ENCODE measurements at places on chromosomes 4 and X.

DNA sequence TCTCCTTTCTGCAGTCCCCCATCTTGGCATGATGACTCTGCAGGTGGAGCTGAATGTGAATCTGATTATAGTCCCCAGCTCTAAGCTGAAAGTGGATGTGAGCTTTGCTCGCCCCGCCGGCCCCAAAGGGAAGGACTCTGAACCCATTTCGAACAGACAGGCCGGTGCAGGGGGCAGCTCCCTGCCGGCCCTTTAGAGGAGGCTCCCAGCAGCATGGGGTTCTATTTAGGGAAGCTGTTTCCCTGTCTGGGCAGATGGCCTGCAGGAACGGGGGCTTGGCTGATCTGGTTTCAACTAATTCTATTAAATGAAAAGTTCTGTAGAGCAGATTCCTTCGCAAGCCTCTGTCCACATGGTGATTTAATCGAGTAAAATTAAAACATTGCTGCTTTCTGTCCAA lies 104.8 kb upstream of the MSX1 start:
- no peak for DNase-seq

DNA sequence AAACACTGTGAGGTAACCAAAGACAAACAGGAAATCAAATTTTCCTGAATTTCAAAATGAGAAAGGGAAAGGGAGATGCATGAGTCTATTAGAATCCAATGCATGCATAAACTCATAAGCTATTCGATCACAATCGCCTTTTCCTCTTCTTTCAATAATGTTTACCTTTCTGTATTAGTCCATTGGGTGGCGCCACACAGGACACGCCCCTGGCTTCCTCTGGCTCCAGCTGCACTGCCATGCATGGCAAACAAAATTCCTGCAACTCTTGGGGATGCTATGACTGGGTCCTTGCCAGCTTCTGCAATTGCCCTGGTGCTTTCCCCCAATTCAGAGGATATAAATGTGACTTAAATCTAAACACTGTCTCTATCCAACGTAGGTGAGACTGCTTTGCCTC lies 424.5 kb upstream of the PCDH7 start:
- DNase-seq: no peak

- no peak for DNase-seq
Observed at GRCh38 chr4:161256172-161256571, 907.6 kb downstream of the FSTL5 start.

DNA sequence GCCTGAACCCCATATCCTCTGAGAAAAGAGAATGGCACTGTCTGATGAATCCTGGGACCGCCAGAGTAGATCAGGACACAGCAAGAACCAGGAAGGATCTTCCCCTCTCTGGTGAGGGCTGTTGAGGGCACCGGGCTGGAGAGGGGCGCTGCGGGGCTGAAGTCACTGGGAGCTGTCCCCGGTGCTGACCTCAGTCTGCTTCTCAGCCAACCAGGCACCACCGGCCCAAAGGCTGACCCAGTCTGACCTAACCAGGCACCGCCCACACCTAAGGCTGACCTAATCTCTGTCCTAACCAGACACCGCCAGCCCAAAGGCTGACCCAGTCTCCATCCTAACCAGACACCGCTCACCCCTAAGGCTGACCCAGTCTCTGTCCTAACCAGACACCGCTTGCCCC lies 82.8 kb downstream of the CPZ start:
- no peak for DNase-seq

DNA sequence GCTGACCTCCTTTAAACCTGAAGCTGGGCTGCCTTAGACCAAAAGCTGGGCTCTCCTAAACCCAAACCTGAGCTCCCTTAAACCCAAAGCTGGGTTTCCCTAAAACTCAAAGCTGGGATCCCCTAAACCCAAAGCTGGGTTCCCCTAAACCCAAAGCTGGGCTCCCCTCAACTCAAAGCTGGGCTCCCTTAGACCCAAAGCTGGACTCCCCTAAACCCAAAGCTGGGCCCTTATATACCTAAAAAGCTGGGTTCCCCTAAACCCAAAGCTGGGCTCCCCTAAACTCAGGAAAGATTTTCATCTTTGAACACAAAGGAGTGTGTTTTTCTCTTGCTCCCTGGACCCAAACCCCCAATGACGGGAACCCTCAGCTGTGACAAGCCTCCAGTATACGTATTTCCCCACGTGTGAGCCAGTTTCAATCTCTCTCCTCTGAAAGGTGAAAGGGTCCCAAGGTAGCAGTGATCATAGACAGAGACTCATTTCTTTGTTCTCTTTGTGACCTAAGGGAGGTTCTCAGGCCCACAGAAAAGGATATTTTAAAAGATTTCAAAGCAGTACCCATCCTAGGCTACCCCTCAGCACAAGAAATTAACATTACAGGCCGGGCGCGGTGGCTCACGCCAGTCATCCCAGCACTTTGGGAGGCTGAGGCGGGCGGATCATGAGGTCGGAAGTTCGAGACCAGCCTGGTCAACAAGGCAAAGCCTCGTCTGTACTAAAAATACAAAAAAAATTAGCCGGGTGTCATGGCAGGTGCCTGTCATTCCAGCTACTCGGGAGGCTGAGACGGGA lies 31.3 kb upstream of the ASMTL start:
- no peak for DNase-seq

DNA sequence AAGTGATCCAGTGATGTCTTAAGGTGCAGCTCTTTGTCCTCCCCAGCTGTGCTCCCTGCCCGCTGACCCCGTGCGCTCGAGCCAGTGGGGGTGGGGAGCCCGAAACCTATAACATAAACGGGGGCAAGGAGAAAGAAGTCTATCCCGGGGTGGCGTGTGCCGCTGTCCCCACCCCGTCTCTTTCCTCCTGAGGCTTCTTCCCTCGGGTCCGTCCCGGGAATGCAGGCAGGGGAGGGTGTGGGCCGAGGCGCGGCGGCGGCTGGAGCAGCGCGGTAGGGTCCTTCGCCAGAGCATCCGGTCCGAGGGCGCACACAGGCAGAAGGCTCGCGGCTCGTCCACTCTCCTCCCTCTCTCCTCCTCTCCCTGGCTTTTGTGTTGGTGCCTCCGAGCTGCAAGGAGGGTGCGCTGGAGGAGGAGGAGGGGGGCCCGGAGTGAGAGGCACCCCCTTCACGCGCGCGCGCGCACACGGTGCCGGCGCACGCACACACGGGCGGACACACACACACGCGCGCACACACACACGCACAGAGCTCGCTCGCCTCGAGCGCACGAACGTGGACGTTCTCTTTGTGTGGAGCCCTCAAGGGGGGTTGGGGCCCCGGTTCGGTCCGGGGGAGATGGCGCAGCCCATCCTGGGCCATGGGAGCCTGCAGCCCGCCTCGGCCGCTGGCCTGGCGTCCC lies at the start of gene RAB33A:
Gene RAB33A (plus strand): TSS at position 517 of the 681 bp plus-strand sequence. CDS start 101 bp downstream, at position 618.
- peak; percentile 49 for DNase-seq

DNA sequence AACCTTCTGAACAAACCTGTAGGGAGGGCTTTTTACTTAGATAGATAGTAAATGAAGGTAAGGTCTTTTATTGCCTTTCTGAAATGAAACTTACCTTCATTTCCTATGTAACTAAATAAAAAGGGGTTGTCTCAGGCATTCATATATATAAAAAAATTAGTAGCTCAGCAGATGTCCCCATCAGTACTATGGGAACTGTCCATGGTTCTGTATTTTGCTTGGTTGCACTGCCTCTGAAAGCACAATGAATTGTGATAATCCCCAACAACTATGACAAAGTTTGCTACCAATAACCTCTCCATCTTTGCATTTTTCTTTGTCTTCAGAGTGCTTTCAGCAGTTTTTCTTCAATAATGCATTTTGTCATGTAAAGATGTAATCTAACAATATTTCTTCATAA lies 222.4 kb downstream of the SLIT2 start:
- DNase-seq: no peak

DNA sequence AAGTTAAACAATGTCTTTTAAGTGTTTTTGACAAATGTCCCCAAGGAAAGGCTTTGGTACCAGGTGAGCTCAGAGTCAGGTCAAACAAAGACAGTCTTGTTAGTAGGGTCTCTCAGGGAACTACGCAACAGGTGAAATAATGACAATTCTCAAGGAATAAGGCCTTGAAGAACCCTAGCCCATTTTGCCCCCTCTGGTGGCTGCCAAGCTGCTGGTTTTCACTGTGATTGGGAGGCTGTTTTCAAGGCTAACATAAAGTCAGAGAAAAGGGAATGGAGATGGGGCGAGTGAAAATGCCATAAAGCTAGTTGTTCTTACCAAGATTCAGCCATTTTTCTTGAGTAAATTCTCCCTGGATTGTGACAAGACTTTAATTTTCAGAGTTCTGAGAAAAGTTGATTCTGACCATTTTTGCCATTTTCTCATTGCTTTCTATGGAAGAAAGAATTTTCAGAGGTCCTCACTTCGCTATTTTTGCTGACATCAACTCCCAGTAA lies 58.7 kb downstream of the RWDD4 start:
- DNase-seq: no peak

GRCh38 chrX:115639334-115639880 lies 78.4 kb downstream of the PLS3 start:
- DNase-seq: no peak

DNA sequence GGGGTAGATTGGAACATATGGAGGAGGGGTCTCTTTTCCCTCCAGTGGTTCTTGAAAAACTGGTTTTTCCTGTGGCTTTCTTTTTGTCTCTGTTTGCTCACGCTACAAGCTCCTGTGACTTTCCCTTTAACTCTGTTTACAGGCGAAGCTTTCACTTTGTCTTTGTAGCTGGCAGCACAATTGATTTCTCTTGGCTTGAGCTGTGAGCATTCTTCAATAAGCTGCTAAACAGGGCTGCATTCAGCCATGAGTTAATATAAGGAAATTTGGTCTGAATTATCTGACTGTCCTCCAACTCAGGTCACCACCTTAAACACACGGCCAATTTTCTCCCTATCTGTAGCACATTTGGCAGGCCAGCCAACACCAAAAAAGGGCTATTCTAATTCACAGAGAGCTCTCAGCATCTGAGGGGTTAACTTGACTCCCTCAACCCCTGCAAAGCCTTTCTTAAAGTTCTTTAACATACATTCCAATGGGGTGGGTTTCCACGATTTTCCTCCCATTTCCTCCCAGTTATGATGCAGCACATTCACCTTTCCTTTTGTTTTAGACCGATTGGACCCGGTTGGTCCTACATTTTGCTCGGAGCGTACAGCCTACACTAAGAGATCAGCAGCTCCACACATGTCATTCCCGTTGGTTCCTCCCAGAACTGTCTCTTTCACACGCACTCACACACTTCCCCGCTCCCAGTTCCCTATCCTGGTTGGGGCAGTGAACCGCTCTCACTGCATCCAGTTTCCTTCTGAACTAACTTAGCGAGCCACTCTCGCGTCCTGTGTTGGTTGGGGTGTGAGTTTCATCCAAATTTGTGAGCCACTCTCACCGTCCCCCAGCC lies 45.4 kb downstream of the UGT2A3 start:
- DNase-seq: no peak

GRCh38 chrX:48927123-48927522 lies 8.3 kb upstream of the PIM2 start:
- no peak for DNase-seq

- peak; percentile 67 for DNase-seq
Observed at GRCh38 chr4:47010912-47011446, 17.6 kb upstream of the GABRA4 start.

GRCh38 chr4:74173321-74173720 lies 15.4 kb downstream of the MTHFD2L start:
- DNase-seq: no peak

DNA sequence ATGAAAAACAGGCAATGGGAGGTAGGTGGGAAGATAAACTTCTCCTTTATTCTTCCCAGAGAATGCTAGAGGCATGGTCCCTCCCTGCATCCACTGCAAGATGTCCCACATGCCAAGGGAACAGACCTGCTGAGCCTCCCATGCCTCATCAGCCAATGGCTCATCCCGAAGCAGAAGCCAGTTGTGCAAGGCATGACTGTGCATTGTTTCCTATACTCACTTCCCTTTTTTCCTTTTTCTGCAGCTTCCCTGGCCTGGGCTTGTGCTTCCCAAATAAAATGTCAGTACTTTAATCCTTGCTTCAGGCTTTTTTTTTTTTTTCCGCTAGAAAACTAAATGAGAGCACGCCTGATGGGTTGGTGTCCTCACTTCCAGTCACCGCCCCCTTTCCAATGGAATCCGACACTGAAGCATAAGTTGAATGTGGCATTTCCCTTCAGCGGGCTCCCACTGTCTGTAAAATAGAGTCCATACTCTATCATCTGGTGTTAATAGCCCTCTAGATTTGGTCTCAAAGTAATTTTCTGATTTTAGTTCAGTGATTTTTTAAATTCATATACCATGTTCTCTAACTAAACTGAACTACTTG lies 239.0 kb upstream of the JADE1 start:
- no peak for DNase-seq

DNA sequence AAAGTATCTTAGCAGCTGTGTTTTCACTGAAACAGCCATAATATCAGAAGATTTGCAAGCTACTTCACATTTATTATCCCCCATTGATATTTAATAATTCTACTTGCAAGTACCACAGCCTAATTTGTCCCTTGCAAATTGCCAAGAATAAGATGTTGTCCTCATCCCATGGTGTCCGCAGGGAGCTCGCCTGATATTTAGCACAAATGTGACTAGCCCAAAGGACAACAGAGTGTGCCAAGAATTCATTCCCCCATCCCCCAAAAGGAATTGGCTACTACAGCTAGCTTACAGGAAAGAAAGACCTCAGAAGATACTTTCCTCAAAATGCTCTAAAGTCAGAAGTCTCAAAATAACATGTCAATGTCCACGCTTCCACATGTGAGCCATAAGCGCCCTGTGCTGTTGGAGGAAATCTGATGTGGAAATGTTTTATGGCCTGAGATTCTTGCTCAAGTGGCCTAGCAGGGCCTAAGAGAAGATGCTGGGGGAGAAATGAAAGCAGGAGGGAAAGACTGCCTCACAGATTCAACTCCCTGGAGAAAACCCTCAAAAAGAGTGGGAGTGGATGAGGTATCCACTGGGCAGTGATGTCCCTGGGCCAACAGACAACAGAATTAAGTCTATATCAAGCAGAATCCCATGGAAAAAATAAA lies 111.4 kb downstream of the SH3KBP1 start:
- no peak for DNase-seq

- no peak for DNase-seq
Observed at GRCh38 chr4:10178763-10179162, 62.2 kb upstream of the WDR1 start.

DNA sequence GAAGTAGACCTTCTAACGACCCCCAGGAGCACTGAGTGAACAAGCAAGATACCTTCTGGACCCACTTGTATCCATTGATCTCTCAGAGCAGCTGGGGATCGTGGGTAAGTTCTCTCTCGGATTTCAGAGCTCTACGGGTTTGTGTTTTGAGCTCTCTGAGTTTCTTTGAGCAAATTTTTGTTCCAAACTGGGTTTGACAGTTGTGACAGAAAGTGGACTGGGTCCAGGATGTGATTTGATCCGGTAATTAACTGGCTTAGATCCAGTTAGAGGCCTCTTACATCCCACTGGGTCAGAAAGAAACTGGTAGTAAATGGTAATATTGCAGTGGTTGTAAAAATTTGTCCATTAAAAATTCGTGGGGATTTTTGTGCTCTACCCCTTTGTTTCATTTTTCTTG lies 459.2 kb downstream of the INPP4B start:
- DNase-seq: no peak

GRCh38 chr4:107825072-107825824 lies 516 bp downstream of the SGMS2 start:
- DNase-seq: no peak

DNA sequence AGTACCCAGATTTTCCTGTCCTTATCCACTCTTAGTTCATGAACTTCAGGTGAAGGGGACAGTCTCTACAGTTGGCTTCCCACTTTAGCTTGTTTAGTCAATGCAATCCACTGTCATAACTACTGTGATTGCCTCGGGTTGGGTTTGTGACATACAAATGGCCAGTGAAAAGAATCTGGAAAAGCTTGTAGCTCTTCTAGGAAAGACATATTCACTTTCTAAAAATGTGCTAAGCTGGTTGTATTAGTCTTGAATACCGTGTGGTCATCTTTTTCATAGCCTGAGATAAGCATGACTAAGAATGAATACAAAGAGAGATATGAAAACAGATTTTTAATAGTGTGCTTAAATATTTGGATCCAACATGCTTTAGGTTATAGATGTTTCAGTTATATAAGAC lies 1443.5 kb upstream of the IGFBP7 start:
- DNase-seq: no peak

All from immature natural killer cell (primary cell).